ENCODE measurements at places on chromosomes 5 and 9.

DNA sequence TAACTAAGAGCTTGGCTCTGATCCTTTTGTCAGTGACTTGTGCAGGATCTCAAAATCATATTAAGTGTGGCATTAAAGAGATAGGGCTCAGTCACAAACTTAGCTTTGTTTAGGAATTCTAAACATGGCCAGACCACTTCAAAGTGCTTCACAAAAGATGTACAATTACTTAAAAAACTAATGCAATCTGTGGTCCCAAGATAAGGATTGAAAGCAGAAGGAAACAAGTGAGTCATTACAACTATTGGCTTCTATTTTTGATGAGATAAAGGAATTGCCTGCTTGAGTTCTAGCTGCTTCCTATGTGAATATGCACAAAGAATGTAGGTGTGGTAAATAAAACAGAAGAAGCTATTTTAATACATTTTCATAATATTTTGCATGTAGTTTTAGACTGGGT lies 44.9 kb upstream of the SLC12A2 start:
- no peak for DNase-seq

- no peak for DNase-seq
Measured at GRCh38 chr5:144436007-144436406, 265.3 kb downstream of the KCTD16 start.

GRCh38 chr5:160023908-160024630 lies 15.1 kb downstream of the TTC1 start:
- DNase-seq, result no peak

GRCh38 chr9:127303830-127304229 lies 39.3 kb downstream of the GARNL3 start:
- DNase-seq, result no peak

- DNase-seq, result no peak
Measured at GRCh38 chr5:138831703-138832102, 43.4 kb downstream of the LRRTM2 start.

DNA sequence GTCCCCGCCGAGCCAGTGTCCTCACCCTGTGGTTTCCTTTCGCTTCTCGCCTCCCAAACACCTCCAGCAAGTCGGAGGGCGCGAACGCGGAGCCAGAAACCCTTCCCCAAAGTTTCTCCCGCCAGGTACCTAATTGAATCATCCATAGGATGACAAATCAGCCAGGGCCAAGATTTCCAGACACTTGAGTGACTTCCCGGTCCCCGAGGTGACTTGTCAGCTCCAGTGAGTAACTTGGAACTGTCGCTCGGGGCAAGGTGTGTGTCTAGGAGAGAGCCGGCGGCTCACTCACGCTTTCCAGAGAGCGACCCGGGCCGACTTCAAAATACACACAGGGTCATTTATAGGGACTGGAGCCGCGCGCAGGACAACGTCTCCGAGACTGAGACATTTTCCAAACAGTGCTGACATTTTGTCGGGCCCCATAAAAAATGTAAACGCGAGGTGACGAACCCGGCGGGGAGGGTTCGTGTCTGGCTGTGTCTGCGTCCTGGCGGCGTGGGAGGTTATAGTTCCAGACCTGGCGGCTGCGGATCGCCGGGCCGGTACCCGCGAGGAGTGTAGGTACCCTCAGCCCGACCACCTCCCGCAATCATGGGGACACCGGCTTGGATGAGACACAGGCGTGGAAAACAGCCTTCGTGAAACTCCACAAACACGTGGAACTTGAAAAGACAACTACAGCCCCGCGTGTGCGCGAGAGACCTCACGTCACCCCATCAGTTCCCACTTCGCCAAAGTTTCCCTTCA lies 1.4 kb downstream of the GLIS3 start:
- DNase-seq, result peak; percentile 52

DNA sequence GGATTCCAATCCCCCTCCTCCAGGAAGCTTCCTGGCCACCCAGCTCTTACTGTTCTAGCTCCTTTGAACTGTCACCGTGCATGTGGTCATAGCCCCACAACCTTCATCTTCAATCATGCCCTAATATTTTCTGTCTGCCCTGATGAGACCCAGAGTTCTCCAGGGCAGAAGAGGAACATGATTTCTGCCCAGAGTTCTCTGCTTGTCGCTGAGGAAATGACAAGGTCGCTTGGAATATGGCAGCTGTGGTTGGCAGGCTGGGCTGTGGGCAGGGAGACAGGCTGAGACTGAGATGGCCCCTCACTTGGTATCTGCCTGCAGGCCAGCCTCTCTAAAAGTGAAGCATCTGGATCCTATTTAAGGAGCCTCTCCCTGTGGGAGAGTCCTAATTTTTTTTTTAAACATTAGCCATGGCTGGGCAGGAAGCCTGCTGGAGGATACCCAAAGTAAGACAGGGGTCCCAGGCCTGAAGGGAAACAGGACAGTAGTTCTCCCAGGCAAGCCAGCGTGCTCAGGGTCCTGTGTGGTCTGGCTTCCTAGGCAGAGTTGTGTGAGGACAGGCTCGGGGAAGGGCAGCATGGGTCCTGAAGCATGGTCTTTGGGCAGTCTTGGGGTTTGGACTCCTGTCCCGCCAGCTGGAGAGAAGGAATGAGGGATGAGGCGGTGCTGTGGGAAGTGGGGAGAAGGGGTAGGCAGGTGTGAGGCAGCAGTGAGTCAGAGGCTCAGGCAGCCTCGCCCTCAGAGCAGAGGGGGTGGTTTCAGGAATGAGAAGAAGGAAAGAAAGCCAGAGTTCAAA lies 242.1 kb downstream of the FSTL4 start:
- no peak for DNase-seq

All from GM13976 (cell line).